ENCODE measurements at places on chromosomes 16 and 17.

- DNase-seq = no peak
Measured at GRCh38 chr16:88076211-88076931, 125.1 kb downstream of the BANP start.

- no peak for DNase-seq
Measured at GRCh38 chr17:29789196-29790170, 140.5 kb downstream of the SSH2 start.

DNA sequence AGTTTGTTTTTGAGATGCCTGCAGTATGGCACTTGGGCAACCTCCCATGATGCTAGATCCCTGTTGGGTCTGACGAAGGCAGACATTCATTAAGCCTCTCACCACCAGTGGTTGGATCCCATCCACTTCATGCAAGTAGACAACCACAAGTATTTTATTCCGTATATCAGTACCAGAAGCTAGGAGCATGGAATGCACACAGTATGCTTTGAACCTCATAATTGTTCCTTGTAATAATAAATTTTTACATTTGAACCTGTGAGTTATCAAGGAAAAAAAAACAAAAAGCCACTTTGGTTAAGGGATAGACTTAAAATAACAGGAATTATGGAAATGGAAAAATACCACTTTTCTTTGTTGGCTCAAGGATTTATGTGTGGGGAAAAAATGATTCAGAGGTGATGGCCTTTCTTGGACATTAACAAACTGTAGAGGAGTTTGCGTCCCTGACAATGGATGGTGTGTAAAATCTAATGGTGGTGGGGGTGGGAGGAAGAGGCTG lies 107.1 kb upstream of the KCNJ16 start:
- no peak for DNase-seq

- DNase-seq = no peak
Measured at GRCh38 chr17:56451629-56452028, 141.9 kb upstream of the NOG start.

GRCh38 chr17:58337600-58338453 lies 9.2 kb upstream of the TSPOAP1 start:
- no peak for DNase-seq

- no peak for DNase-seq
Measured at GRCh38 chr17:81468111-81468769, 44.4 kb downstream of the ACTG1 start.

DNA sequence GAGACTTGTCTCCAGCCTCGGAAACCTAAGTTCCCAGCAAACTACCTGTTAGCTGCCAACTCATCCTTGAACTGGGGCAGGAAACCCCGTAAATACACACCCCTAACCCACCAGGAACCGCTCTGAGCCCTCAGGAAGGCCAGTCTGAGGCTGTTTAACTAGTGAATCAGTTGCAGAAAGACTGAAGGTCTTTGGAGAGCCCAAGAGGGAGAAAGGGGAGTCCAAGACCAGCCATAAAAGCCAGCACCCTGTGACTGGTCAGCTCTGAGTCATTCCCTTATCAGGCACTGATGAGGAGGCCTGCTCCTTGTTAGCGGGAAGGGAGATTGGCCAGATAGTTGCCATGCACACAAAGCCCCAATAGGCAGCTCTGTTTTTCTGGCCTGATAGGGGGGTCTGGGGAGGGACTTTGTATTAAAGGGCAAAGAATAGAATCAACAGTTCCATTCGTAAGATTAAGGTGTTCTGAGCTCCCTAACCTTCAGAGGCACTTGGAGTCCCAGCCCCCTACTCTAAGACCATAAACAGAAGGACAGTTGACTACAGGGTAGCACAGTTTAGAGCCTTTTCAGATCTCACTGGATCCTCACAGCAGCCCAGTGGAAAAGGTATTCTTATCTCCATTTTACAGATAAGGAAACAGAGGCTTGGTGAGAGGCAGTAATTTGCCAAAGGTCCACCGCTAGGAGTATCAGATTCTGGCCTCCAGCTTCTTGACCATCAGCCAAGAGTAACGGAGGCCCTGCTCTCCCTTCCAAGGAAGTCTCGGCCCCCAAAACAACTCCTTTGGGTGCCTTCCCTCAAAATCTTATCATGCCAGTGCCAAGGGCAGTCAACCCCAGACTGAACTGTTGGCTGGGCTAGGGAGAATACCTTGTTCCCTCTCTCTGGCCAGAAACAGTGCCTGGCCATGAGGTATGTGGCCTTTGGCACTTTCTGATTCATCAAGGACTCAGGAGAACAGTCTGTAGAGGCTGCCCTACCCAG lies 2.2 kb upstream of the KRT19 start:
- DNase-seq = no peak

DNA sequence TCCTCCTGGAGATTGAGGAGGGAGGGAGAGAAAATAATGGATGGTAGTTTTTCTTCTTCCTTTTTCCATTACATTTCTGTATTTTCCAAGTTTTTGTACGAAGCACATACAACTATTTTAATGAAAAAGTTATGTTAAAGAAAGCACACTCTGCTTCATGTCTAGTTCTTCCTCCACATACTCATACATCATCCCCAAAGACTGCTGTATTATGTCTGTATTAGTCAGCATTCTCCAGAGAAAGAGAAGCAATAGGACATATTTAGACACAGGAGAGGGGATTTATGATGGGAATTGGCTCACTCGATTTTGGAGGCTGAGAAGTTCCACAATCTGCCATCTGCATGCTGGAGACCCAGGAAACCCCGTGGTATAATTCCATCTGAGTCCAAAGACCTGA lies 10.1 kb upstream of the ACSM2A start:
- DNase-seq = no peak

- DNase-seq = no peak
Measured at GRCh38 chr17:72765368-72766153, 326.9 kb downstream of the SLC39A11 start.

DNA sequence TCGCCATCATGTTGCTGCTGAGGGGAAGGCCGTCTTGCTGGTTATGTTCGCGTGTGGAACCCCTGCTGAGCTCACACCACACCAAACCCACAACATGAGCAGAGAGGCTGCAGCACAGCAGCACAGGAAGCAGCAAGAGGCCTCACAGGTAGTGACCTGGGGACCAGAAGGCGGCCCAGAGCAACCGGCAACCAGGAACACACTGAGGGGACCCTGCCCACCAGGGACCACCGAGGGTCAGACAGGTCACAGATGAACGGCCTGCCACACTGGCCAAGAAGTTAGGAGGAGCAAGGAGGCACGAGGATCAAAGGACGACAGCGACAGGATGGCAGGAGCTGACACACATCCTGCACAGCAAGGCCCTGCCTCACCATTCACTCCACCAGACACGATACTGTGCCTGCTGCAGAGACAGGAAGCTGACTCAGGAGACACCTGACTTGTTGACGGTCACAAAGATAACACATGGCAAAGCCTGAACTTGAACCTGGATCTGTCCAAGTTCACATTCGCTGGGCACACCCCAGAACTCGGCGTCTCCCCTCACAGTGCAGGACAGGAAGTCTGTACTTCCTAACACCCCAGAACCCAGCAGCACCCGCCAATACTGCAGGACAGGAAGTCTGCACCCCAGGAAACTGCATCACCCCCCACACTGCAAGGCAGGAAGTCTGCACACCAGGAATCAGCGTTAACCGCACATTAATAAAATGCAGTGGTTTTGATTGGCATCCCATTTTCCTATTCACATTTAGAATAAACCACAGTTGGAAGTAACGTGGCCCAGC lies 98.5 kb downstream of the ZNF778 start:
- no peak for DNase-seq

GRCh38 chr16:75486014-75486675 lies 9.1 kb downstream of the CHST6 start:
- DNase-seq = no peak

DNA sequence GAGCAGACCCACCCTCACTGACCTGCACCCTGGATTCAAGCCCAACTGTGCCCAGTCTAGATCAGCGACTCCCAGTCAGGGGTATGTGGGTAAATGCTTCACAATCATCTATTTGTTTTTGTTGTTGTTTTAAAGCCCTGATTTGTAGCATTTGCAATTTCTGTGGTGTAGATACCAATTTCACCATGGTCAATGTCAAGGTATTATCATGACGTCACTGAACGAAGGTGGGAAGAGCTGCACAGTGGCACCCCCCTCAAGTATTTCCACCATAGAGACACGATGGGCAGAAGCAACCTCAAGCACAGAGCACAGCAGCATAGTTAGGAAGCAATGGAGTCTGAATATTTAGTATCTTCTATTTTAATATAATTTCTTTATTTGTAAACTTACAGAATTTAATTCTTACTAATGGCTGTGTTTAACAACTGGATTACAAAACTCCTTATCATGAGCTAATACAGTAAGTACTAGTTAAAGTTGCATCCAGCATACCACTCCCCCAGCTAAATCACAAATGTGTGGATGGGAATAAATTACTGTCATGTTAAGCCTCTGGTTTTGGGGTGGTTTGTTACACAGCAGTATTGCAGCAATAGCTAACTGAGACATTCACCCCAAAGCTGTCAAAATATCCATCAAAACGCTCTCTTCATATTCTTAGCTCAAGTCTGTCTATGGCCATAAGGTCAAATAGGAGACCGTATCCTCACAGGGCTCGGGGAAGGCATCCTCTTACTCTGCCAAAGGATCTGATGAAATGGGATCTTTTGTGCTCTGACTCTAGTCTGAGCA lies 25.5 kb downstream of the ORC6 start:
- no peak for DNase-seq

DNA sequence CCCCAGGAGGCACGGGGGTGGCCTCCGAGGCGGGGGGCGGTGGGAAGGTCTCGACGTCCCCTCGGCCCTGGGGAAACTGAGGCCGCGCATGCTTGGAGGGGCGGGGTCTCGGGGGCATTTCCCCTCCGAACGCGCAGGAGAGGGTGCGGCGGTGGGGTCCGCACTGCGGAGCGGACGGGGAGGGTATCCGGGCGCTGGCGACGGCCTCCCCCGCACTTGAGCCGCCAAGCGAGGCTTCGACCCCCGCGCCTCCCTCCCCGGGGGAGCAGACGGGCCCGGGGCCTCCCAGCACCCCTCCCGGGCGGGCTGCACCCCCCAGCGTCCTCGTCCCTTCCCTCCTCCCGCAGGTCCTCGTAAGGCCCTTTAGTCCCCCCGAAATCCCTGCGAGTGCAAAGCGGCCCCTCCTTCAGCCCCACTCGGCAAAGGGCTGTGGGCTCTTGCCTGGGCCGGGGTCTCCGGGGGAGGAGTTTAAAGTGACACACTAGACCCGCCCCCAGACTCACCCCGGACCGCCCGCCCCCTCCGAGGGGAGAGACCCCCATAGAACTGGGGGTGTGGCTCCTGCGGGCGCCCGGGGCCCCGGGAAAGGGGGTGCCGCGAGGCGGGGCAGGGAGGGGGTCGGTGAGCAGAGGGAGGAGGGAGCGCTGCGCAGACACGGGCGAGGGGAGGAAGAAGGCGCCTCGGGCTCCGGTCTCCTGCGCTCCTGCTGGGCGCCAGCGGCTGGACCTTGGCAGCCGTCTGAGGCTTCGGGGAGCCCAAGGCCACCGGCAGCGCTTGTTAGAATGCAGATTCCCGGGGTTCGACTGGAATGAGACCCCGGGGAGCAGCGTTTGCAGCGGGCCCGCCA lies 632 bp downstream of the BAIAP3 start:
- DNase-seq = no peak

GRCh38 chr16:9259914-9260608 lies 168.6 kb downstream of the HAPSTR1 start:
- DNase-seq = no peak

- DNase-seq = no peak
Measured at GRCh38 chr17:39069114-39069756, 82.2 kb downstream of the PLXDC1 start.

DNA sequence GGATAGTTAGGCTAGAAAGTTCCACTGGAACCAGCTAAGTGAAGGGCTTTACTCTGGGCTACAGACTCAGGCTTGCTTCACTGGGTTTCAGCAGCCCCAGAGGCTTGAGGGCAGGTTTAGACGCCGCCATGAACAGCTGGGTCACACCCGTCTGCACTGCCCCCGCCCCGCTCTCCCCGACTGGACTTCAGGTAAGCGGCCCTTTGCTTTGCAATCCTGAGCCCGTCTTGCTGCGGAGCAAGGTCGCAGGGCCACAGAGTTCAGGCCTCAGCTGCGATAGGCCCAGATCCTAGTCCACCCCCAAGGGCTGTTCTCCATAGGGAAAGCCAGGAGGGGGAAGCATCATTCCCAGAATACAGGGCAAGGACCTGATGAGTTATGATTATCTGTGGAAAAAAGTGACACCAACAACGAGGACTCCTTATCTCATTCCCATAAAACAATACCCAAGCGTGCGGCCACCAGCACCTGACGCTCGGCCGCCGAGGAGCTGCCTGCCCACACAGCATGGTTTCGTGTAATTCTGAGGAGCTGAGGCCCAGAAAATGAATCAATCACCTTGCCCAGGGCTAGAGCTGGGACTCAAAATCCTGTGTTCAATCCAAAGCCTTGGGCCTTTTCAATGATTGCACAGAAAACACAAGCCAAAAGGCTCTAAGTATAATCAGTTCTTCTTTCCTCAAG lies 20.4 kb downstream of the MEAK7 start:
- DNase-seq = no peak

GRCh38 chr17:1920948-1921351 lies 91.1 kb downstream of the RPA1 start:
- no peak for DNase-seq

DNA sequence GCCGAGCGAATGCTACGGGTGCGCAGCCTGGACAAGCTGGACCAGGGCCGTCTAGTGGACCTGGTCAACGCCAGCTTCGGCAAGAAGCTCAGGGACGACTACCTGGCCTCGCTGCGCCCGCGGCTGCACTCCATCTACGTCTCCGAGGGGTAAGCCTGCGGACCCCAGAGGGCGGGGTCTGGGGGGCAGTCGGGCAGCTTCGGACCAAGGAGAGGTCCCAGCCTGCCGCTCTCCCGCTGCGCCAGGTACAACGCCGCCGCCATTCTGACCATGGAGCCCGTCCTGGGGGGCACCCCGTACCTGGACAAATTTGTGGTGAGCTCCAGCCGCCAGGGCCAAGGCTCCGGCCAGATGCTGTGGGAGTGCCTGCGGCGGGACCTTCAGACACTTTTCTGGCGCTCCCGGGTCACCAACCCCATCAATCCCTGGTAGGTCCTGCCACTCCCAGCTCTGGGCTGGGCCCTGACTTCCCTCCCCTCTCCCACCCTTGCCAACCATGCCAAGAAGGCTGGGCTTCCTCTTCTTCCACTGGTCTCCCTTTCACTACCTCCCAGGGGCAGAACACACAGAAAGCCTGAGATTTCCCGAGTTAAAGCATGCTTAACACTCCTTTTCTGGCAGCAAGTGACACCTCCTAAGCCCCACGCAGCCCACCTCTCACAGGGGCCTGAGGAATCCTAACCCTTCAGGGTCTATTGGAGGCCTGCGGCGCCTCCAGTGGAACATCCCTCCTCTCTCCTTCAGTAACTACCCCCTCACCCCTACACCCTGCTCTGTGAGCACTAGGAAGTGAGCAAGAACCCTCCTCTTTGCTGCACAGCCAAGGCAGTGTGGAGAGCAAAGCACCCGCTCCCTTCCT lies 3.2 kb downstream of the NAGS start:
- no peak for DNase-seq

- no peak for DNase-seq
Measured at GRCh38 chr16:57016831-57017230, 27.5 kb downstream of the NLRC5 start.

DNA sequence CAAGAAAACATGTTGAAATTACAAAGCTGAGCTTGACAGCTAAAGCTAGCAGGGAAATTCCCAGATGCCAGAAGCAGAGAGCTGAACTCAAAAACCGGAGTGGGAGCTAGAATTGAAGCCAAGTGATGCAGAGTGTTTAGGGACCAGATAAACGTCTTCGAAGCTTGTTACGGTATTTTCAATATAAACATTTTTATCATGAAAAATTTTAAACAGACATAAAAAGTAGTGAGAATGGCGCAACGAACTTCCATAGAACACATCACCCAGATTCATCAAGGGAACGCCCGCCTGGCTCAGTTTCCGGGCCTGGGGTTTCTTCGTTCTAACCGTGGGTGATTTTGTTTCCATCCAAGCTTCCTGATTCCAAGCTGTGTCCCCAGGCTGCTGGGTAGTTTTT lies 18.1 kb downstream of the SPNS2 start:
- DNase-seq = no peak
